ENCODE measurements at places on chromosomes 16 and 17.
A peak's percentile ranks its signal among the peaks of the same experiment; 100 is the strongest.

DNA sequence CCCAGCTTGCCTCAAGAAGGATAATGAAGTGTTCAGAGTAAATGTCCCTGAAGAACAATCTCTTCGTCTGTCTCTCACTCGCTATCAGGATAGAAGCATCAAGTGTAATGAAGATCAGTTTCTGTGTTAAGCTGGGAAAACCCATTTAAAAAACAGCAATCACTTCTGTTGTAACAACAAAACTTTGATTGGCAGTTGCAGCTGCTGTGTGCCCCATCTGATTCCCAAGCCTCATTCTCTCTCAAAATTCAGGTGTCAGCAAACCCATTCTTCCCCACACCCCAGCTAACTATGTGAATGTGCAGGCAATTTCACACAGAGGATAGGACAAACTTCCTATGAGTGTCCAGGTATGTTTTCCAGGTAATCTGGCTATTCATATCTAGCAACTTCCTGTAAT is 2.4 kb upstream of the HNF1B start:
- no peak for DNase-seq

GRCh38 chr16:4016658-4017057 is 99.6 kb downstream of the ADCY9 start:
- DNase-seq: no peak

- DNase-seq: no peak
Observed at GRCh38 chr17:47652570-47652969, 2.9 kb downstream of the KPNB1 start.

DNA sequence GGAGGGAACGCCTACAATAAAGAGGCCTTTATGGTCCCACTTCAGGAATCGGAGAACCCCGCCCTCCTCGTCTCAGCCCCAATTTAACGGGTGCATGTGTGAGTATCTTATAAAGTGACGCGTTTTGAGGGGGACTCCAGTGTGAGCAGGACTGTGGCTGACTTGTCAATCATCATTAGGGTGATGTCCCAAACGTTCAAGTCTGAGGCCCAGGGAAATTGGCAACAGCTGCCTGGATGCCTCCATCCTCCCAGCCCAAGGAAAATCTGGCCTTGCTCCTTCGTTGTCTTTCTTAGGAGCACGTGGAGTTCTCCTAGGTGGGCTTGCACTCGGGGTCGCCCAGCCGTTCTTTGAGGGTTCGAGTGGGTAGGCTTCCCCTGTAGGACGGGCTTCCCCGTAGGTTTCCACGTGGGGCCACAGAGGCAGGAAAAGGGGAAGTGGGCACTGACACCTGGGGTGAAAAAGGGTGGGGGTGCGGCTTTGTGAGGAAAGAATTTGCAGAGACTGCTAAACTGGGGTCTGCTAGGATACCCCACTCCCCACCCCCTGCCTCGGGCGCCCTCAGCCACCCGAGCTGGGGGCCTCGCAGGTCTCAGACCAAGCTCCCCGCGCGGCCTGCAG is 561 bp upstream of the HERPUD1 start:
- DNase-seq: no peak

DNA sequence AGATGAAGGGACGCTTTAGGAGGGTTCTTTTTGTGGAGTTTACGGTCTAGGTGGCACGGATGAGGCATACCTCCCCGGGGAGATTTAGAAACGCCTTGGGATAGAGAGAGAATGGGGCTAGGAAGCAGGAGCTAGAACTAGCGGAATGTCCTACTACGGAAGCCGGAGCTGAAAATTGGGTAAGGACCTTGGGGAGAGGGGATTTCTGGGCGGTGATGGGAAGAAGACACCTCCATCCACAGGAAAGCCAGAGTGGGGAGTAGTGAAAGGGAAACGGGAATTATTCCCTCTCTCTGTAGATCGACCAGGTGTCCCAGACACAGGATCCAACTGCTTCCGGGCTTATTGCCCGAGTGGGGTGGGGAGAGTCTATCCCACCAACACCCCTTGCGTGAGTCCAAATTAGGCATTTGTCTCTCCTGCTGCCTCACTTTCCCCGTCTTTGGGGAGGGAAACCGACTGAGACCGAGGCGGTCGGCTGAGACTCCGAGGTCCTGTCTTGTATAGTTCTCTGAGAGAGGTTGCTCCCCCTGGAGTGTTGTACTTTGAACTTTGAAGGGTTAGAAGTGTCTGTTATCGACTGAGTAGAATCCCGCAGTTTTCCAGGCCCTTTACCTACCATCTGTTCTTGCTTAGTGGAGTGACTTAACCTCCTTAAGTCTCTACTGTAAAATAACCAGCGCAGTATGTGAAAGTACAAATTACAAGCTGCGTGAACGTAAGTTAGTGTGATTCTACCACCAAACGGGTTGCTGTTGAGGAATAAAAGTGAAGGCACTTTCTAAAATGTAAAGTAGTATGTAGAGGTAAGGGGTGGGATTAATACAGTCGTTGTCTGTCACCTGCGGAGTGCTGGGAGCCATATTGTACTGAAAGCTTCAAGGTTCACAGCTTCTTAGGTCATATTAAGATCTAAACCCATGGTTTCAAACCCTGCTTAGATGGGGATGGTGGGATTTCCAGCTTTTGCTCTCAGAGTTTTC is 1.0 kb downstream of the RSPRY1 start:
- peak; percentile 31 for DNase-seq

DNA sequence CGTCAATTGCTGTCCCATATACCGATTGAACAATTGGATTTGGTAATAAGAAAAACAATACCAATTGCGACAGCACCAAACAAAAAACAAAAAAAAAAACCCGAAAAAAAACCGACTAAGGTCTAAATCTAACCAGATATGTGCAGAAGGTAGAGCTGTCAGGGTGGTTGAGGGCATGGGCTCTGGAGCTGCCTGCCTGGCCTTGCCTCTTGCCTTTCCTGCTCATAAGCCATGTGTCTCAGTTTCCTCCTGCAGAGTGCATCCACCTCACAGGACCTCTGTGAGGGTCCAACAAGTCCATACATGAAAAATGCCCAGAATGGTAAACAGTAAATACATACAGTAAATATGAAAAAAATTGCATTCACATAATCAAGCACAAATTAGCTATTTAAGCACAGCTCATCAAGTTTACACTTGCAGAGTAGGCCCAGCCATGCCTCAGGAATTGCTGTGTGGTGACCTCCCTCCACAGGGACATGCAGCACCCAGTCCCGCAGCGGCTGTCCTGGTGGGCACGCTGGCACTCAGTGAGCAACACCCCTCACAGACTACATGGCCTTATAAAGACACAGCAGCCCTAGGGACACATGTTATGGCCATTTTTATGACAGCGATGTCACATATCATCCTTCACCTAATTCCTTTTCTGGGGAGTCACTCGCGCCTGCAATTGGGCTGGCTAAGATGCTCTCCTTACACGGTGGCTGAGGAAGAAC is 17.9 kb downstream of the TBC1D28 start:
- no peak for DNase-seq

DNA sequence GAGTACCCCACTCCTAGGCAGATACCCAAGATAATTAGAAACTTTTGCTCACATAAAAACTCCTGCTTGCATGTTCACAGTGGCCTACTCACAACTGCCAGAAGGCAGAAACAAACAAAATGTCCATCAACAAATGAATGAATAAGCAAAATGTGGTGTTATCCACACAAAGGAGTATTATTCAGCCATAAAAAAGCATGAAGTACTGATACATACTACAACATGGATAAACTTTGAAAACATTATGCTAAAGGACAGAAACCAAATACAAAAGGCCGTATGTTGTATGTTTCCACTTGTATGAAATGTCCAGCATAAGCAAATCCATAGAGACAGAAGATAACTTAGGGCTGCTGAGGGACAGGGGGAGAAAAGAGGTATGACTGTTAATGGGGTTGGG is 1.9 kb downstream of the HSDL1 start:
- no peak for DNase-seq

DNA sequence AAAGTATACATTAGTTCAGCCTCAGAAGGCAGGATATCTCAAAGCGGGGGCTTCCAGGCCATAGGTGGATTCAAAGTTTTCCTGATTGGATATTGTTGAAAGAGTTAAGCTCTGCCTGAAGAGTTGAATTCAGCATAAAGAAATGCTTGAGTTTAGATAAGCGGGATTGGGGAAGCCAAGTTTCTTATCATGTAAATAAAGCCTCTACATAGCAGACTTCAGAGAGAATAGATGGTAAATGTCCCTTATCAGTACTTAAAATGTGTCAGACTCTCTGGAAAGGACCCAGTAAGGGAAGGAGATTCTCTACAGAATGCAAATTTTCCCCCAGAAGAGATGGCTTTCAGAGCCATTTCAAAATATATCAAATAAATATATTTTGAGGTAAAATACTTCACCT is 423.5 kb downstream of the SHISA9 start:
- DNase-seq: no peak

DNA sequence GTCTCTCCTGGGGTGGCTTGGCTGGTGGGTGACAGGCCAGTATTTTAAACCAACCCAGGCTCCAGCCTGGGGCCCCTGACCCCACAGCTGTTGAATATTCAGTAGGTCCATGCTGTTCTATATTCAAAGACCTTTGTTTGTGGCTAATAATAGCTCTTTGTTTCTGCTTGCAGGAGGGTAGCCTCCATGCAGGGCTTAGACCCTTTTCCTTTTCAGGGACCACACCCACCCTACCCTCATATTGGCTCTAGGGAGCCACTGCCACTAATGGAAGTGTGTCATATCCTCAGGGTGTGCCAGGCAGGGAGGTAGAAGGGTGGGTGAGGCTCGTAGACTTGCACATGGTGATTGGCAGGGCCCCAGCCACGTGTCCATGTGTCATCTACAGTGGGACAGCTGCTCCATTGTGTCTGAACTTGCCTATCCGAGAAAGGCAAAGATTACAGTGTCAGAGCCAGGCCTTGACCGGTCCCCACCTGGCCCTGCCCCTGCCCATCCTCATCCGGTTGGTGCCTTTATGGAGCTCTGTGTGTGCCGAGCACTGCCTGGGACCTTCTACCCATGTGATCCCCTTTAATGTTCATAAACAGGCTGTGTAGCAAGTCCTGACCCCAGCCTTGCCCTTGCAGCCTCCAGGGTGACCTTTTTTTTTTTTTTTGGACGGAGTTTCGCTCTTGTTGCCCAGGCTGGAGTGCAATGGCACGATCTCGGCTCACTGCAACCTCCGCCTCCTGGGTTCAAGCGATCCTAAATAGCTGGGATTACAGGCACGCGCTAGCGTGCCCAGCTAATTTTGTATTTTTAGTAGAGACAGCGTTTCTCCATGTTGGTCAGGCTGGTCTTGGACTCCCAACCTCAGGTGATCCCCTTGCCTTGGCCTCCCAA is 22.1 kb downstream of the TMC7 start:
- no peak for DNase-seq

All from NCI-H510A treated with DMSO at 0.1 percent for 48 hours (cell line).